ENCODE measurements at places on chromosomes 1 and 21.

DNA sequence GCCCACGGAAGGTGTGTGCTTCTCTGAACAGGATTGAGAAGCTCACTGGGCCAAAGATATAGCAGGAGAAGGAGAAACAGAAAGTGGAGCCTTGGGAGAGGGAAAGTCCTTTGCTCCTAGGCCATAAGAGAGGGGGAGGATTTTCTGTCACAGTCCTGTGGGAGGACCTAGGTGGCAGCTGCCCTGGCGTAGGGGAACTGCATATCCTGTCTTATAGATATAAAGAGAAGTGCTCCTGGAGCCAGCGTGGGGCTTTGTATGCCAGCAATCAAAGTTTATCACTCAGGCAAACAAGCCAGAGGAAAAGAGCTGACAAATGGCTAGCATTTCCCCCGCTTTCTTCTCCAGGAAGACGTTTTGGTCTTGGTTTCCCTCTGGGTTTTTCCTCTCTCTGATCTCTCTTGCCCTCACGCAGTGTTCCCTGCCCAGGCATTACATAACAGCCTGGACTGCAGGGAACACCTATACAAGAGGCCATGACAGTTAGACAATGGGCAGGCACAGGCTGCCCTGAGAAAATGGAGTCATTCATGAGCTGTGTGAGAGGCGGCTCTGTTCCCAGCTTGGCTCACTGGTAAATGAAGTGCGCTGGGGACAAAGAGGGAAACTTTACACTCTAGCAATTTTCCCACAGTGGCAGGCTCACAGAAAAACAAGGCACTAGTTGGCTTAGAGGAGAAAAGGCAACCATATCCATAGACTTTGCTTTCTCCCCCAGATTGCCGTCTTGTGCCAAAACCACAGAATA lies 52.5 kb upstream of the ZNF648 start:
- DNase-seq, result no peak

- DNase-seq, result no peak
These were observed 93.9 kb downstream of the GLIS1 start for GRCh38 chr1:53644909-53645689.

- no peak for DNase-seq
These were observed 8.7 kb downstream of the CDCA8 start for GRCh38 chr1:37701051-37701450.

GRCh38 chr1:227883073-227883520 lies 64.6 kb downstream of the WNT9A start:
- no peak for DNase-seq

DNA sequence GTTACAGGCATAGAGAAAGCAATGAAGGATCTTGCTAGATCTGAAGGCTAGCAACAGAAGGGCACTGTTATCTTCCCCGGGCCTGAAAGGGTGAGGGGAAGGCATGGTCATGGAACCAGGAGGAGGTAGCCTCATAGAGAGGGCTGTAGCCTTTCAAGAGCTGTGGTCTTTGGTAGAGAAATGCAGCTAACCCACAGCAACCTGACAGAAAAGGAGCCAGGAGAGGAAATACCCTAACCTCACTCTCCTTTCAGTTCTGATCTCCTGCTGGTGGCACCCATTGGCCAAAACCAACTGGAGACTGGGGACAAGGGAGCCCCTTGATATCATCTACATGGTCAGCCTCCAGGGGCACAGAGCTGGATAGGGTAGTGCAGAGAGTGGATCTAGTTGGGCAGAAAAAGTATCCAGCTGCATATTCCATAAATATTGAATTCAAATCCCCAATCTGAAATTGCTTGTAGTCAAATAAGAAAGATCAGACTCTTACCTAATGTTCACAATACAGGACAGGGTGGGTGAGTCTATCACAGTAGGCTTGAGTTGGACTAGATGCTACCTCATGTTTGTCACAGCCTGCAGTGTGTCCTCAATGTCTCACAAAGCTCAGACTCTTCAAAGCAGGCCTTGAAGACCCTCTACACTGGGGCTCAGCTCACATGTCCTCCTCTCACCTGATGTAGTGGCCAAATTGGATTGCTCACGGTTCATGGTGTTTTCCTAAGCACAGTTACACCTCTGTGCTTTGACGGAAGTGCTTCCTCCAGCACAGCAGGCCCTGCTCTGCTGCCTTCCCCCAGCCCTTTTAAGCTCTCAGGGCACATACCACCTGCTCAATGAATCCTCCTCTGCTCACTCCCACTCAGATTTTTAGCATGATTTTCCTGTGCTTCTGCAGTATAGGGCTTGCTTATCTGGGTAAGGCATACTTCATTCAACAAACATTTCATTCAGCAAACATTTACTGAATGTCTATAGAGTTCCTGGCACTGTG lies 74.1 kb upstream of the JUN start:
- DNase-seq, result no peak

- DNase-seq, result peak; percentile 48
These were observed 7.7 kb upstream of the ATP1A1 start for GRCh38 chr1:116365353-116365780.

DNA sequence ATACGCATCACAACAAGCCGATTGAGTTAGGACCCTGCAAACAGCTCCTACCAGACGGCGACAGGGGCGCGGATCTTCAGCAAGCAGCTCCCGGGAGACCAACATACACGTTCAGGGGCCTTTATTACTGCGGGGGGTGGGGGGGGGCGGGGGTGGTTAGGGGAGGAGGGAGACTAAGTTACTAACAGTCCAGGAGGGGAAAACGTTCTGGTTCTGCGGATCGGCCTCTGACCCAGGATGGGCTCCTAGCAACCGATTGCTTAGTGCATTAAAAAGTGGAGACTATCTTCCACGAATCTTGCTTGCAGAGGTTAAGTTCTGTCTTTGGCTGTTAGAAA lies 162.0 kb downstream of the RUNX1 start:
- DNase-seq, result no peak

GRCh38 chr1:248622570-248623001 lies 12.3 kb downstream of the OR2T11 start:
- DNase-seq, result peak; percentile 46

- no peak for DNase-seq
These were observed 11.8 kb downstream of the TPM3 start for GRCh38 chr1:154179946-154180687.

- no peak for DNase-seq
These were observed 133.6 kb upstream of the POGK start for GRCh38 chr1:166705376-166706289.

GRCh38 chr21:37759777-37760176 lies 156.5 kb downstream of the KCNJ6 start:
- no peak for DNase-seq

GRCh38 chr1:166971252-166971651 lies 4.1 kb downstream of the ILDR2 start:
- DNase-seq, result no peak

GRCh38 chr21:42336054-42336453 lies 14.7 kb downstream of the TFF2 start:
- DNase-seq, result peak; percentile 10

DNA sequence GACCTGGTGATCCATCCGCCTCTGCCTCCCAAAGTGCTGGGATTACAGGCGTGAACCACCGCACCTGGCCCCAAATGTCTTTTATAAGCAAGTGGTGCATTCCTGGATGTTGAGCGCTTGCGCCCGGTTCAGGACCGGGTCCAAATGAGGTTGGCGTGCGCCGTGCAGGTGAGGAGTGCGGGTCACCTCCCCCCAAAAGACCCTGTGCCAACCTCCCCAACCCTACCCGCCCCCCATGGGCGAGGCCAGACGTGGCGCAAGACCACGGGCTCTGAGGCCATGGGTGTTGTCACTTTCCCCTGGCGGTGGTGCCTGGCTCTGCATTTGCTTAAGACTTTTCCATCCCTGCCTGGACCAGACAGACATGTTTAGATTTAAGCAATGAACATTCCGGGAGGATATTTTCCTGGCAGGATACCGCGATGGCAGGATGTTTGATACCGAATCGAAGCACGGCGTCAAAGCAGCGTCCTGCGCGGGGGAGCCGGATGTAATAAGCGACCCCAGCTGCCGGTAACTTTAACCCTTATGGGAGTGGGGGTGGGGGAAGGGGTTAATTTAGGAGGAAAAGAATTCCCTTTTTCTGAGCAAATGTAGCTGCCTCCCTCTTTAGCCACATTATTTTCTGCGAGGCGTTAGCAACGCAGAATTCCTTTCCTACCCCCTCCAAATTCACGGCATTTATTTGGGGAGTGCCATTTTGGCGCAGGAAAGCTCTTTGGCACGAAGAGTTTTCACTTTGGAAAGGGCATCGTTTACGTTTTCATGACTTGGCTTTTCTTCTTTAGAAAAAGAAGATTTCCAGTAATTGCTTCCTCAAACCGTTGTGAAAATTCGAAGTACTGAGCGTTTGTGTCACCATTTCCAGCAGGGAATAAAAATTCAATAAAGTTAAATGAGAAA lies 27.8 kb upstream of the RNF187 start:
- peak; percentile 84 for DNase-seq

DNA sequence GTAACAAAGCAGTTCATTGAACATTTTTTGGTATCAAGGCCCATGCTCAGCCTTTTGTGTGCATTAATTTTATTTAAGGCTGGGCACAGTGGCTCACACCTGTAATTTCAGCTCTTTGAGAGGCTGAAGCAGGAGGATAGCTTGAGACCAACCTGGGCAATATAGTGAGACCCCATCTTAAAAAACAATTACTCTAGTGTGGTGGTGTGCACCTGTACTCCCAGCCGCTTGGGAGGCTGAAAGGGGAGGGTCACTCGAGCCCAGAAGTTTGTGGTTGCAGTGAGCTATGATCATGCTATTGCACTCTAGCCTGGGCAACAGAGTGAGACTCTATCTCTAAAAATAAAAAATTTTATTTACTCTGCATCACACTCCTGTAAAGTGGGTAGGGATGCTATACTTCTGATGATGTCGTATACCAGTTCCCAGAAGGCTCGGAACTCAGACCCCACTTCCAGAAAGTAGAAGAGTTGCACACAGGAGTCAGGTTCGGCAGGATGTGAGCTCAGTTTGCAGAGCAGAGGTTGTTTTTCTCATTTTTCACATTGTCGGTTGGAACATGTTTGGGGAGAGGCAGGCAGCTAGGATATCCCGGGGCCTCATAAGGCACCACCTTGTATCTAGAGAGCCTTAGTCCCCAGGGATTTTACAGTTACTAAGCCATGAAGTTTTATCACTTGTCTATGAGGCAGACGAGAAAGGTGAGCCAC lies 144.6 kb downstream of the GALNT2 start:
- DNase-seq, result no peak

- no peak for DNase-seq
These were observed 49.5 kb upstream of the KCNK2 start for GRCh38 chr1:215032911-215033526.

All from cardiac fibroblast (primary cell).